ENCODE measurements at places on chromosomes 1 and 21.

GRCh38 chr1:202311875-202312635, 29.7 kb downstream of the UBE2T start:
- DNase-seq: no peak

DNA sequence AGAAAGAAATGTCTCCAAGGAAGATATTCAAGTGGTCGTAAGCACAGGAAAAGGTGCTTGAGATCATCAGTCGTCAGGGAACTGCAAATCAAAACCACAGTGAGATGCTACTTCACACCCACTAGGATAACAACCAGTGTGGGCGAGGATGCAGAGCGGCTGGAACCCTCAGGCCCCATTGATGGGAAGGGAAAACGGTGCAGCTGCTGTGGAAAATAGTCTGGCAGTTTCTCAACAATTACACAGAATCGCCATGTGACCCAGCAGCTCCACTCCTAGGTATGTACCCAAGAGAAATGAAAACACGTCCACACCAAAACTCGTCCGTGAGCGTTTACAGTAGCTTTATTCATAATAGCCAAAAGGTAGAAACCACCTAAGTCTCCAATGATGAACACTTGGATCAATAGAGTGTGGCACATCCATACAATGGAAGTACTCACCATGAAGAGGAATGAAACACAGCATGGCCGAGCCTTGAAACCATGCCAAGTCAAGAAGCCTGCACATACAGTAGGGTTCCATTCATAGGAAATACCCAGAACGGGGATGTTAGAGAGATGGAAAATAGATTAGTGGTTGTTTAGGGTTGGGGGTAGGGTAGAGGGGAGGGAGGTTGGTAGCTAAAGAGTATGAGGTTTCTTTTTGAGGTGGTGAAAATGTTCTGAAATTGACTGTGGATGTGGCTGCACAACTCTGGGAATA, 6.1 kb downstream of the DFFB start:
- no peak for DNase-seq

DNA sequence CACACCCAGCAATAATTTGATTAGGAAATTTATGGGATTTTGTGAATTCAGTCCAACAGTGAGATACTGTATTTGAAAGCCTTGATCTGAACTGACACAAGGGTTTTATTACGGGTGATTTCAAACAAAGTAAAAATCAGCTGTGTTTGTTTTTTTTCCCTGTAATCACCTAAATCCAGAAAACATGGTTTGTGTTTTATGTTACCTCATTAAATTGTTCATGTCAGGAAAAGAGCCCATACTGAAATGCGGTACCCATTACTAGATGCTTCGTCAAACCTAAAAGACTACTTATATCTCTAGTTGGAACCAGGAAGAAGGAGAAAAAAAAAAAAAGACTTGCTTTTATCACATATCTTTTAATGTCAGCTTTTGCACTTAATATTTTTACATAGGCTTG, 811.9 kb upstream of the RGS18 start:
- DNase-seq: no peak

DNA sequence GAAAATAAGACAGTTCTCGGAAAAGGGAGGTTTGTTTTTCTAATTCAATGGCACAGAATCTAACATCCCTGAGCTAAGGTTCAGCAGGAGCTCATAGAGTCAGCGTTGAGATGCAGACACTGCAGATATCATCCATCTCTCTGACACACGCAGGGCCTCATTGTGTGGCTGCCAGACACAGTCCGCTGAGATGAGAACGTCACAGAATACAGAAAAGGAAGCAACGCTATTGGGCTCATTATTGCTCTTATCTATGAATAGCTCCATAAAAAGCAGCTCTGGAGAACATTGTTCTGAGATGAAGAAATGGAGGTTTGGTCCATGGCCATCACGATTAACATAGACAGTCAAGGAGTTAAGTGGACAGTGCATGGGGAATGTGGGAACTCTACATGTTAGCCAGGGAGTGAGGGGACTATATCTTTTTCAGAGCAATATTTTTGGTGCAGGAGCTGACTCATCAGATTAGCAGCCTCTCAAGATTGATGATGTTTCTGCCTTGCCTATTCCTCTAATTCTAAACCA, 771.6 kb upstream of the CXADR start:
- no peak for DNase-seq

DNA sequence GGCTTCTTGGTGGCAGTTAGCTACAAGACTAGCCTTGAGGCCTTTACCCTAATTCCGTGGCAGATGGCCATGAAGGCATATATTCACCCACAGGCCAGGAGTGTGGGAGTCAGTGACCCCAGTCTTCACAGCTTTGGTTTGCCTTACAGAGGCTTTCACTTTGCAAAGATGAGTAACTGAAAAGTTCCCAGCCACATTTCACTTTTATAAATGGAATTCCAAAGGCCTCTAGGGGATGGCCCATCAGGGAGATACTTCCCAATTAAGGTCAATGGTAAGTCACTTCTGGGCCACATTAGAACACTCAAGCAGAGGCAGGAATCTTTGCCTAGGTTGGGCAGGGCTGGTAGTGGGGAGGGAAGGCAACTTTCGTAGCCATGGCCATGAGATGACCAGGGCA, 13.1 kb upstream of the HEYL start:
- no peak for DNase-seq

DNA sequence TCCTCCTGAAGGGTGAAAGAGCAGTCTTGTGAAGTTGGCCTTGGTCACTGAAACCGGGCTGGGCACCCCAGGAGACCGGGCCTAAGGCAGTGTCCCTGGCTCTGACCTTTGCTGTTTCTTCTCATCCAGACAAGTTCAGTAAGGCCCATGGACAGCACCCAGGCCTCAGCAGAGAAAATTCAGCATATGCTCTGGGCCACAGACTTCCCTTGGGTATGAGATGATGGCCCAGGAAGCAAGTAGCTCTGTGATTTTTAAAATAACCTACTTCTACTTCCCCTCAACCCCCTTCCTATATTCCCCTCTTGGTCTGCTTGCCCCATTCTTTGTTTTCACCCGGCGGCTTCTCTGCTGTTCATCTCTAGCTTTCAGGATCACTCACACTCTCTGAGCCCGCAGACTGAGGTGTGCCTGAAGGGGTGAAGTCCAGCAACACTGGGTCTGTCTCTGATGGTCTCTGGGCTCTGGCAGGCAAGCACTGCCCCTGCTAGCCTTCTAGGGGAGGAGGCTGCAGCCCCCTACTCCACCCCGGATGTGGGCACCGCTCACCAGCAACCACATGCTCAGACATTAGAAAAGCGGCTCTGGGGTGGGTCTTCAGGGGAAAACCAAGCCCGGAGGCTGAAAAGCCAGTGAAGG, 2.9 kb upstream of the GPR25 start:
- DNase-seq: peak; percentile 47

GRCh38 chr1:160830321-160831153, 32.1 kb downstream of the CD244 start:
- peak; percentile 80 for DNase-seq

DNA sequence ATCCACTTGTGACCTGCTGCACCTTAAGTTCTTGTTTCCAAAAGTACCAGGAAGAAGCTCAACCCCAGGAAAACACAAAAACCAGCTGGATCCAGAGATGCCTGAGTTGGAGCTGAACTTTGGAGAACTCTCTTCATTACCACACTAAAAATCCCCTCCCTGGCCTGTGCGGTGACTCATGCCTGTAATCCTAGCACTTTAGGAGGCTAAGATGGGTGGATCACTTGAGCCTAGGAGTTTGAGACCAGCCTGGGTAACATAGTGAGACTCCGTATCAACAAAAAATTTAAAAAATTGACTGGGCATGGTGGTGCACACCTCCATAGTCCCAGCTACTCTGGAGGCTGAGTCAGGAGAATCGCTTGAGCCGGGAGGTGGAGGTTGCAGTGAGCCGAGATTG, 6.2 kb downstream of the MAP1LC3C start:
- DNase-seq: no peak

DNA sequence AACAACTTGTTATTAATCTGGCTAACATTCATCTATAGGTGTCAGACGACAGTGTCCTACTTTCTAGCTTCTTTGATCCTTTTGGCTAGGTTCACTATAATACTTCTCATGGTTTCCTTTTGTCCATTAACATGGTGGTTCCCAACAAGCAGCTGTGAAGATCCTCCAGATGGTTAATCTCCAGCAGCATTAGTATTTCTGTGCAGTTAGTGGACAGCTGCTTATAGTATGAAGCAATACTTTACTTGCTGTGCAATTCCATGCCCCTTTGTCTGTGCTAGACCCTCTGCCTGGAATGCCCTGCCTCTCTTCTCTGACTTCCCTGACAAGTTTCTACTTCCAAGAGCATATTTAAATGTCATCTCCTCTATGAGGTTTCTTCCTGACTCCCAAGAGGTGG, 41.7 kb upstream of the ARHGAP29 start:
- no peak for DNase-seq

GRCh38 chr1:53553734-53554509, 94.7 kb downstream of the DMRTB1 start:
- DNase-seq: no peak

GRCh38 chr1:16155537-16156410, at the start of gene EPHA2:
TSS of gene EPHA2 (minus strand) at chr1:16156069. CDS start at chr1:16155932, 137 bp downstream.
- peak; percentile 12 for DNase-seq

GRCh38 chr1:89285745-89286380, 13.2 kb upstream of the GBP5 start:
- no peak for DNase-seq

- DNase-seq: no peak
Measured at GRCh38 chr1:23099171-23099536, 69.5 kb downstream of the LUZP1 start.

GRCh38 chr1:25049190-25049589, 119.1 kb upstream of the RUNX3 start:
- no peak for DNase-seq

DNA sequence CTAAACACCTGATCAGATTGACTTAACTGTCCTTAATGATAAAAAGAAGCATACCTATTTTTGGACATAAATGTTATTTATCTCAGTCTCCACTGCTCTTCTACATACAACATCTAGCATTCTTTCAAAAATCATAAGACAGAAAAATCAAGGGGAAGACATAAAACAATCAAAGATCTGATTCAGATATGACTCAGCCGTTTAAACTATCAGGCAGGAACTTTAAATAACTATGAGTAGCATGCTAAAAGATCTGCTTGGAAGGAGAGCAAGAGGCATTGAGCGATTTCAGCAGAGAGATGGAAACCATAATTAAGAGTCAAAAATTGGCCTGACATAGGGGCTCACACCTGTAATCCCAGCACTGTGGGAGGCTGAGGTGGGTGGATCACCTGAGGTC, 27.2 kb upstream of the SLC22A15 start:
- no peak for DNase-seq

DNA sequence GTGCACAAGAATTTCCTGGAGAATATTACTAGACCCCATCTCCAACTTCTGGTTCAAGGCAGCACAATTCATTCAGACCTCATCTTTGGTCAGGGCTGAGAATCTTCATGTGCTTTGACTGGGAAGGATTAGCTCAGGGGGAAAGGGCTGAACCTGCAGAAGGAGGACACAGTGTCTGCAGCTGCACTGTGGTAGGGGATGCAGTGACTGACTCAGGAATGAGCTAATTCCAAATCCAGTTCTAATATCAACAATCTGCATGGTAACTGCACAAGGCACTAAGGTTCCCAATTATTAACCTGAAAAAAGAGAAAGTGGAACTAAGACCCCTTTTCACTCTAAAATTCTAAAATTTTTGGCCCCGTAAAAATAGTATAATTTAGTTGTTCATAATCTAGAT, 31.6 kb downstream of the TTLL7 start:
- no peak for DNase-seq

GRCh38 chr1:176551146-176551545, 88.2 kb downstream of the PAPPA2 start:
- no peak for DNase-seq

DNA sequence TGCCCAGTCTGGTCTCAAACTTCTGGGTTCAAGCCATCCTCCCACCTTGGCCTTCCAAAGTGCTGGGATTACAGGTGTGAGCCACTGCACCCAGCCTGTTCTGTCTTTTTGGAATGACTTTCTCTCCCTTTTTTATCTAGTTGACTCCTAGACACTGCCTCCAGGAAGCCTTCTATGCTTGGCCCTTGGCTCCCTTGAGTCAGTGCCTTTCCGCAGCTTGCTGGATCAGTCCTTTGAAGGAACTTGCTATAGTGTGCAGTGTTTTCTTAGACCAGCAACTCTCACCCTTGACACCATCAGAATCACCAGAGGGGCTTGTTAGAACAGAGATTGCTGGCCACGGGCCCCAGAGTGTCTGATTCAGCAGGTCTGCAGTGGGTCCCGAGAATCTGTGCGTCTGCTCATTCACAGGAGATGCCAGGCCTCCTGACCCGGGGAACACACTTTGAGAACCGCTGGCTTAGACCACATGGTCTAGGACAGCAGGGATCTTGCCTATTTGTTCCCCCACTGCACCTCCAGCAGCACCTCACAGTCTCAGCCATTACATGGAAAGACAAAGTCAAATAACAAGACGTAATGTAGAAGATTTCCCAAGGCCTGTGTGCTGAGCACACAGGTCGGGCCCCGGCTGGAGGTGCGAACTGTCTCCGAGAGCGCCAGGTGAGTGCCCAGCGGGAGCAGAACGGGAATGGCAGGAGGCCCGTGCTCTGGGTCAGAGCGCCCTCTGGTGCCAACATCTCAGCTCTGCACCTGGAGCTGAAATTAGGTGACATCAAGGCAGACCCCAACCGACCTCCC, 27.4 kb upstream of the CTPS1 start:
- DNase-seq: peak; percentile 66

DNA sequence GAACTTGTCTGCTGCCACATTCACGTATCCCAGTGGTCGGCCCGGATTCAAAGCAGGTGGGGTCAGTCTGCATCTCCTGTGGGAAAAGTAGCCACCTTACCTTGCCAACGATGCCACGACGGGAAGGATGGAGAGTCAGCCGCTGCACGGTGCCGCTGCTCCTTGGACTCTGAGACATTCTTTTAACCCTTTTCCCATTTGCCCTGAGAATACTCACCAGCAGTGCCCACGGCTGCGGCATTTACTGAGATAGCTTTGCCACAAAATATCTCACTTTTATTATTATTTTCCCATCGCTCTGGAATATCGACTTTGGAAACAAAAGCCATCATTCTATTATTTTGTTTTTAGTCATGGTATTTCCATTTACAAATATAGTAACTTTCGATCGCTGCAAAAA, 15.3 kb upstream of the TTC34 start:
- DNase-seq: no peak

DNA sequence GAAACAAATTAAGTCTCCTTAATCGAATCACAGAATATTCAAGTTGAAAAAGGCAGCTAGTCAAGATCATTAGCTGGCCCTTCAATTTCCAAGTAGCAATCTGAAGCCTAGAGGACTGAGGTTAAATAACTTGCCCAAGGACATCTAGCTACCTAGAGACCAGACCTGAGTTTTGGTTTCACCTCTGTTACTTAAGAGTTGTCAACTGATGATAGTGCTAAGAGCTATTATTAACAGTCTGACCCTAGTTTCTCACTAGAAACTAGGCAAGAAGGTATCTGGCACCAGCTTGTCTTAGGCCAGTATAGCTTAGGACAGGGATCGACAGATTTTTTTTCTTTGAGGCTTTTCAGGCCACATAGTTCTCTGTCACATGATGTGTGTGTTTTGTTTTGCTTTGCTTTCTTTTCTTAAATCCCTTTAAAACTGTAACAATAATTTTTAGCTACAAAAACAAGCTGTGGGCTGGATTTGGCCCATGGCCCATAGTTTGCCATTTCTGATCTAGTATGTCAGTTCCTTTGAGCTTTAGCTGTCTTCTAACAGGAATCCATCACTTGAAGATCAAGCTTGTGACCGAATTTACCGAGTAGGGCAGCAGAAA, 23.2 kb downstream of the TRIM45 start:
- DNase-seq: no peak

GRCh38 chr1:219771080-219771479, 157.3 kb downstream of the SLC30A10 start:
- DNase-seq: no peak
